Stimulated activated CD8-positive, alpha-beta memory T cell treated with anti-CD3 and anti-CD28 coated beads, Interleukin-4, amount 100 ng/mL, for 4 hours (primary cell): ENCODE measurements at places on chromosomes 5 and 9.

GRCh38 chr9:113577525-113578261, 114.2 kb downstream of the RGS3 start:
- DNase-seq = no peak

GRCh38 chr5:8230868-8231267, 361.9 kb downstream of the MTRR start:
- DNase-seq = no peak

GRCh38 chr5:132479111-132479951, 11.2 kb downstream of the IRF1 start:
- DNase-seq = no peak

- no peak for DNase-seq
These were observed 737 bp downstream of the RNF180 start for GRCh38 chr5:64166201-64166959.

DNA sequence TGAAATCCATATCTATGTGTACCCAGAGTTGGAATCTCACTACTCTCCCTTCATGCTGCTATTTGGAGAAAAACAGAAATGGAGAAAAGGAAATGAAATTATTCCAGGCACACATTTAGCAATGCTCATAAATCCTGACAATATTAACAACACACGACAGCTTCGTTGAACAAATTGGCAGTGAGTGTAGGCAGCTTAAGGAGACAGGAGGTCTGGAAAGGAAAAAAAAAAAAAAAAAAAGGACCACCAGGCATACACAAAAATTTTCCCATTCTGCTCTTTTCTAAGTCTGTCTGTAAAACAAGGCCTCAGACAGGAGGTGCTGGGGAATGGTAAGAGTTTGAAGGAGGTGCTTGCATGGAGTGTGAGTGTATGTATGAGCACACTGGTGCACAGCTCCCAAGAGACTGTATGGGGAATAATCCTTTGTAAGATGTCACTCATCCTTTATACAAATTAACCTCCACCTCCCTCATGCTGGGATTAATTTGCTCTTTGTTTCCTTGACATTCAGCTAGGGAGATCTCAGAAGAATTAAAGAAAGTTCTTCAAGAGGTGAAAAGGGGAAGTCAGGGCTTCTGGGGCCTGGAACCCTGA, 78.9 kb downstream of the ASTN2 start:
- DNase-seq = no peak

- no peak for DNase-seq
These were observed 4.0 kb downstream of the VAV2 start for GRCh38 chr9:133987946-133988665.

GRCh38 chr5:37926732-37927131, 86.9 kb upstream of the GDNF start:
- no peak for DNase-seq

DNA sequence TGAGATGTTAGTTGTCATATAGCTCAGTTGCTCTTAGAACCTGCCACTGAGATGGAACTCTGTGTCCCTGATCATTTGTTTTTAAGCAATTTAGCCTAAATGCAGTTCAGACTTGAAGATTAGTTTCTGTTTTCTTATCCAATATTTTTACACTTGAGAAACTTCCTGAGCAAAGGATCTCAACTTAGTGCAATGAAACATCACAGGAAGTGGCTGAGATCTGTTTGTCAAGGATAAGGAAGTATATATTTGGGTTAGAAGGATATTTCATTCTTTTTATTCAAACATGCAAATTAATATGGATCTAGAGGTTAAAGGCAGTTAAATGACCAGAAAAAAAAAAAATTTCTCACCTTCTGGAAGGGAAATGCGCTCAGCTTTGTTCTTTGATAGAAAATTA, 19.7 kb upstream of the F2R start:
- DNase-seq = no peak

GRCh38 chr9:122040561-122041242, 52.4 kb downstream of the TTLL11 start:
- no peak for DNase-seq

DNA sequence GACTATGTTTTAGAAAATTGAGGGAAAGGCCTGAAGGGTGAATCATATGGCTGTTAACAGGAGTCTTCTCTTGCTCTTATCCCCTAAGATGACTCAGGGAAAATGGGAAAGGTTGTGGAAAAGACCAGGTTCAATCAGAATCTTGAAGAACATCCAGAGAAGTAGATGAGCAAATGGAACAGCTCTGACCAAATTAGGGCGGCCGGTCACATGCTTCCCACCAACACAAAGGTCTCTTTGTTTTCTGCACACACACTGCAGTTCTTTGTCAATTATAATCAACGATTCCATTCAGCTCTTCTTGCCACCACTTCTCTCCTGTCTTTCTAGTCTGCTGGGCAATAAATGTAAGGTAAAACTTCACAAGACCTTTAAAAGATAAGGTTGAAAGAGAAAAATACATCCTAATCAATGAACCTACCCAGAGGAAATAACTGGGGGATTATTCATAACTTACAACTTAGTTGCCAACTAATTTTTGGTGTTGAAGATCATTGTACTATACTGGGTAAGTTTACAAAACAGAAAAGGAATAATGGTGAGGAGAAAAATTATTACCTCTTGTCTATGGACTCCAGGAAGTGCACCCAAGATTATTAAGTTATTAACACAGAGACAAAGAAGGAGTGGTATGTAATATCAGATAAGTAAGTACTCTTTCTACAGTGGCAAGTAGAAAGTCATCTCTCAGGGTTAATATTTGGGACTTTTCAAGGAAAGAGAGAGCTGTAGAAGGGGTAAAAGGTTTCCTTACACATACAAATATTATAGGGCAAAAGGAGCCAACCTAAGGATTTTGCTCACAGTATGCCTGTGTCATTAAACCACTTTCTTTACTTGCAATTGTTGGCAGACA, 441.9 kb upstream of the PIK3R1 start:
- DNase-seq = no peak

DNA sequence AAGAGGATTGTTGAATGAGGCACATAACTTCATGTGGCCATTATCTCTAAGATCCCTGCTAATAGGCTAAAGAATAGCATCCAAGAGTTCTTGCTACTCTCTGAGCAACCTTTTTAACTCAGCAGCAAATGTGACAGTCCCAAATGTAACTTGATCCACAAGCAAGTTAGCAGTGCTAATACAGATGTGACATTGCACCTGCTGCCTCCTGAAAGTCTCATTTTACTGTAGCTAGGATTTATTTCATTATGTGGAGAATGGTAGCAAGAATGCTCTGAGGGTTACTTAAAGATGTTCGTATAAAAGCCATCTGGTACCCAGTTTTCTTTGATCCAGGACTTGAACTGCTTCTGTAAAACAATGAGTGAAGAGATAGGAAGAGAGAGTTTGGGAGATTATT, 45.8 kb downstream of the CDH10 start:
- DNase-seq = no peak

DNA sequence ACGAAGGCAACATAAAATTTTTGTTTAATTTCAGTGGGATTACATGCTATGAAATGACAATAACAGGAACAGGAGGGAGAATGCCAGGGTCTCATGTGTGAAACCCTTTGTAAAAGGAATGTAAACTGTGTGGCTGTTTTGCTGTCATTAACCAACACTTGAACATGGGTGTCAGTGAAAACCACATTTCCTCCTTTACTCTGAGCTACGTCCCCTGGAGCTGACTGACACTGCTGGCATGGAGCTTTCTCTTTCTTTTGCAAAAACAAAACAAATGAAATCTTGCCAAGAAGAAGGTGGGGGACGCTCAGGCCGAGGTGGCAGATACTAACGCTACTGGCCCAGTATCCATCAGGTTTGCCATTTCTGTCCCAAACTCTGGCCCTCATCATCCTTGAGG, 121.4 kb downstream of the DMRT2 start:
- no peak for DNase-seq

DNA sequence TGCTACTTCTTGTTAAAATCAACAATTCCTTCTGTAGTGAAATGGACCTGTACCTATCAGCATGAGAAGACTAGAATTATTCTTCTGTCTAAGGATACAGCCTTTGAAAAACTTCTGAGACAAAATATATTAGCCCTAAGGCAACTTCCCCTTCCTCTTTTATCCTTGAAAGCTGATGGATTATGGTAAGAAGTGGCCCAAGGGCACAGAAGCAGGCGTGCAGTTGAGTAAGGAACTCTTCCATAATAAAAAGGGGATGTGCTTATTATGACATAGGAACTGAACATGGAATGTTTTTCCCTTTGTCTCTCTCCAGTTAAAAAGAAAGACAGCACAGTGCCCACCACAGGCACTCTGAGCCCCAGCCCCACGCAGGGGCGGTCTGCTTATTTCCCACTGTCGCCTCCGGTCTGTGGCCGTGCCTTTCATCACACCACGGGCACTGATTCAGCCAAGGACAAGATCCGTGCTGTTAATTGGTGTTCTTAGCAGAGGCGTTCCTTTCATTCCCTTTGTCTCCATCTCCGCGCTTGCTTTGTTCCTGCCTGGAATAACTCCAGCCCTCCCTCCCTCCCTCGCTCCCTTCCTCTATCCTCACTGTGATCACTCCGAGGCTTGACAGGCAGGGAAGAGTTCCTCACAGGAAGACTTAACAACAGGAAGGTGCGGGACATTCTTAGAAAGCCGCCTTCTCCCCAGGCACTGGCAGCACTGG, 135.9 kb upstream of the OTULINL start:
- DNase-seq = no peak

- DNase-seq = no peak
These were observed 80.7 kb downstream of the TSSK1B start for GRCh38 chr5:113354055-113354454.

DNA sequence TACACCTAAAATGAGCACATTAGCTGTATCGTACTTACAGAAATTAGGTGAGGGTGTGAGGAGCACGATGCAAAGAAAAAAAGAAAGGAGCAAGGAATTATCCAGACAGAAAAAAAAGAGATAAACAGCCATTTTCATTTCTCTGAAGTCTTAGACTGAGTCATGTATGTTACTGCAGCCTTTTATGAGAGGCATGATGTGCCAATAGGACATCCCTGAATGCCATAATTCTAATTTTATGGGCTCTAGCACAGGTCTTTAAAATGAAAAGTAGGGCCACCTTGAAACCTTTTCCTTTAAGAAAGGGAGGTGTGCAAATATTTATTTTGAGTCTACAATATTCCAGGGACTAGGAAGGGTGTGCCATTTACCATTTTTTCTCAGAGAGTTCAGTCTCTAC, 74.1 kb upstream of the PTPRD start:
- DNase-seq = no peak
